ENCODE measurements at places on chromosomes 1 and 21.
A peak's percentile ranks its signal among the peaks of the same experiment; 100 is the strongest.

DNA sequence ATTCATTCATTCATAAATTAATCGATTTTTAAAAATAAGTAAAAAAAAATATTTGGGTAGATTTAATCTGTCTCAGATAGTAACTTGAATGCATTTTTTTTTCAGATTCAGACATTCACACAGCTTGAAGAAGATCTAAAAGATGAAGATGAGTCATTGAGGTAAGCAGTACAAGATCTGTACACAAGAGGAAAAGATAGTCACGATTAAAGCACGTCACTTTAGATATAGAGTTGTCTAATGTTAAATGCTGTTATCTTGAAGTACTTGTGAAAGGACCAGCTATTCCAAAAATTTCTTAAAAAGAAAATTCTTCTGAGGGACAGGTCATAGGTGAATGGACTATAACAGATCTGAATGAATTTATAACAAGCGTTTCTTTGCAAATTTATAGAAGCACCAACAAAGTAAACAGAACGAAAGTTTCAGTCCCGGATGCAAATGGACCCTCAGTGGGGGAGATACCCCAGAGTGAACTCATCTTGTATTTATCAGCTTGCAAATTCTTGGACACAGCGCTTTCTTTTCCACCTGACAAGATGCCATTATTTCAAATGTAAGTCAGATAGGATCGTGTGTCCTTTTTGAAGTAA is 31.2 kb upstream of the MORC3 start:
- no peaks in the 10 kb centered on the region for H3K36me3 ChIP-seq
- no peak overlapping the region for H3K4me3 ChIP-seq
- H3K27me3 ChIP-seq, result no peaks in the 10 kb centered on the region
- DNase-seq, result no peak
- H3K27ac ChIP-seq, result peak overlapping the region; percentile 84
- peaks cover 22% of the 10 kb centered on the region for H3K4me1 ChIP-seq

DNA sequence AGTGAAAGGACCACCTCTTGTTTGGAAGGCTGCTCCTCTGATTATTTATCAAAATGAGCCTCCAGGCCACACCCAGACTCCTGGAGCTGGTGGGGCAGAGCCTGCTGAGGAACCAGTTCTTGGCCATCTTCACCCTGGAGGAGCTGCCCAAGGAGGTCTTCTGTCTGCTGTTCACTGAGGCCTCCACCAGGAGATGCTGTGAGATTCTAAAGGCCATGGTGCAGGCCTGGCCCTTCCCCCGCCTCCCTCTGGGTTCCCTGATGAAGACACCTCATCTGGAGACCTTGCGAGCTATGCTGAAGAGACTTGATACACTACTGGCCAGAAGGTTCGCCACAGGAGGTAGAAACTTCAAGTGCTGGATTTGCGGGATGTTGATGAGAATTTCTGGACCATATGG is 61.7 kb upstream of the GJA8 start:
- H3K4me1 ChIP-seq, result no peaks in the 10 kb centered on the region
- H3K27ac ChIP-seq, result no peak overlapping the region
- H3K27me3 ChIP-seq, result peaks cover 4% of the 10 kb centered on the region
- no peaks in the 10 kb centered on the region for H3K36me3 ChIP-seq
- no peak for DNase-seq

GRCh38 chr1:211596418-211597181 is 17.6 kb upstream of the SLC30A1 start:
- H3K27ac ChIP-seq, result no peak overlapping the region
- no peak for DNase-seq
- H3K36me3 ChIP-seq, result no peaks in the 10 kb centered on the region
- no peak overlapping the region for H3K4me3 ChIP-seq

- H3K36me3 ChIP-seq, result peaks cover 6% of the 10 kb centered on the region
- DNase-seq, result no peak
- H3K4me1 ChIP-seq, result no peaks in the 10 kb centered on the region
- H3K27ac ChIP-seq, result no peak overlapping the region
- no peaks in the 10 kb centered on the region for H3K27me3 ChIP-seq
Measured at GRCh38 chr1:9761855-9762254, 61.9 kb downstream of the CLSTN1 start.

DNA sequence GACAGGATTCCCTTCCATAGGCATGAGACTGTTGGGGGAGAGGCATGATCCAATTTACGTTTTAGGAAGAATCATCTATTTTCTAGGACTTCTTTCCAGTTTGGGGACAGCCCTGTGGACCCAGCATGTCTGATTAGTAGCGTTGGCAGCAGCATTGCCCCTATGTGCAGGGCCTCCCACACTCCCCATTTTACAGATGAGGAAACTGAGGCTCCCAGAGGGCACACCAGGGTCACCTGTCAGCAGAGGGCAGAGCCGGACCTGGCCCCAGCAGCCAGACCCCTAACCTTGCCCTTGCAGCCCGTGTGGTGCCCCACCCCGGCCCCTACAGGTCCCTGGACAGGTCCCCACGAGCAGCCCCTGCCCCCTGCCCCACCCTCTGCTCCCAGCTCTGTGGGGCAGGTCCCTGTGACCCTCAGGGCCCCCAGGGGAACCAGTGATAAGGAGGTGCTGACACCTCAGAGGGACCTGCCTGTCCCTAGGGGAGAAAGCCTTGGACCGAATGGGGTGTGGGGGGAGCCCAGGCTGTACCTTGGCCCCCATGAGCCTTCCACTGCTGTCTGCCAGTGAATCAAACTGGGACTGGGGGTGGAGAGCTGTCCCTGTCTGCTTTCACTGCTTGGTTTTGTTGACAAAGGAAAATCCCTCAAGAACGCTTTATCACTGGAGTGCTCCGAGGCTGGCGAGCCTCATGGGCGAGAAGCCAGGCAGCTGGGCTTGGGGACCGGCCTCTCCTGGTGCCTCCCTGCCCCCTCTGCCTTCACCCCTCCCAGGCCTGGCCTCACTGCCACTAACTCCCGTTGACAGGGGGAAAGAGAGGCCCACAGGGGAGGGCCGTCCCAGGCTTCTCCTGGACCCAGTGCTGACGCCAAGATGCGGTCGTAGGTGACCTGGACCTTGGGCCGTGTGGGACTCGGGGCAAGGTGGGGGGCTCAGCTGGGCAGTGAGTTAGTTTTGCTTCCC is 39.4 kb upstream of the CCDC27 start:
- peaks cover 1% of the 10 kb centered on the region for H3K4me1 ChIP-seq
- no peaks in the 10 kb centered on the region for H3K27me3 ChIP-seq
- no peaks in the 10 kb centered on the region for H3K36me3 ChIP-seq
- no peak overlapping the region for H3K4me3 ChIP-seq

- DNase-seq, result no peak
- H3K27me3 ChIP-seq, result peaks cover 13% of the 10 kb centered on the region
- no peak overlapping the region for H3K27ac ChIP-seq
- no peaks in the 10 kb centered on the region for H3K36me3 ChIP-seq
- no peak overlapping the region for H3K4me3 ChIP-seq
- no peaks in the 10 kb centered on the region for H3K4me1 ChIP-seq
Measured at GRCh38 chr1:154896771-154897286, 26.7 kb upstream of the KCNN3 start.

DNA sequence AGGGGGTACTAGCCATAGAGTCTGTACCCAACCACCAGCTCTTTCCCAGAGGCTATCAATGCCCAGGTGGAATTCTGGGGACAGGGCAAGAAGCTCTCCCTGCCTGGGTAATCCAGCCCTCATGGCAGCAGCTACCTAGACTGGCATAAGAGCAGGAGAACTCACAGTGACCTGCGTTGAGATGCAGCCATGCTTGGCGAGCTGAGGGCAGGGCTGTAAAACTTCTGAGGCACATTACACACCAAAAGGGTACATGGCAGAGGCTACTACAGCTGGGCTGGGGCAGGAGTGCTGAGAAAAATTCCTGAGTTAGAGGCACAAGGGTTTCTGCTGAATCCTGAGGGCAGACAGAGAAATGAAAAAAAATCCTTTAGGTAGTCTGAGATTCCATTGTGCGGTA is 927.9 kb upstream of the B3GALT2 start:
- H3K4me3 ChIP-seq, result no peak overlapping the region
- DNase-seq, result no peak
- no peaks in the 10 kb centered on the region for H3K27me3 ChIP-seq
- H3K4me1 ChIP-seq, result no peaks in the 10 kb centered on the region
- H3K27ac ChIP-seq, result no peak overlapping the region

GRCh38 chr1:47474278-47475193 is 36.7 kb downstream of the FOXD2 start:
- H3K4me3 ChIP-seq, result no peak overlapping the region
- no peaks in the 10 kb centered on the region for H3K36me3 ChIP-seq
- DNase-seq, result no peak
- H3K27ac ChIP-seq, result no peak overlapping the region
- no peaks in the 10 kb centered on the region for H3K4me1 ChIP-seq

- H3K4me1 ChIP-seq, result peaks cover 3% of the 10 kb centered on the region
- no peaks in the 10 kb centered on the region for H3K27me3 ChIP-seq
- H3K36me3 ChIP-seq, result no peaks in the 10 kb centered on the region
- H3K27ac ChIP-seq, result no peak overlapping the region
- no peak overlapping the region for H3K4me3 ChIP-seq
Measured at GRCh38 chr21:36511484-36512220, 31.7 kb upstream of the CLDN14 start.

DNA sequence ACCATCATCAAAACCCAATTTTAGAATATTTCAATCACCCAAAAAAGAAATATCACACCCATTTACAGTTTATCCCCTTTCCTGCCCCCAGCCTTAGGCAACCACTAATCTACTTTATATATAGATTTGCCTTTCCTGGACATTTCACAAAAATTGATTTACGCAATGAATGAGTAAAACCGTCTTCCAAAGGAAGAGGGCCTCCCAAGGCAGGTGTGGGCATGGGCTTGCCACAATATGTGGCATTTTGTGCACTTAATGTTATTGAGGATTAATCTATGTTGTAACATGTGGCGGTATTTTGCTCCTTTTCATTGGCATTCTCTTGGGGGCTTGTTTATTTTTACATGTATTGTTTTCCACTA is 11.8 kb upstream of the BMP8B start:
- DNase-seq, result no peak
- no peak overlapping the region for H3K4me3 ChIP-seq
- H3K36me3 ChIP-seq, result no peaks in the 10 kb centered on the region
- no peaks in the 10 kb centered on the region for H3K27me3 ChIP-seq
- no peak overlapping the region for H3K27ac ChIP-seq

GRCh38 chr1:110390692-110391245 is at the start of gene SLC16A4:
SLC16A4 (minus strand) TSS chr1:110391026; CDS start chr1:110389323, 1,703 bp downstream.
- no peak within 1 kb of the TSS for H3K27ac ChIP-seq
- no peak for DNase-seq
- H3K4me1 ChIP-seq, result no peaks in the 10 kb centered on the region
- no peak within 1 kb of the TSS for H3K4me3 ChIP-seq
- H3K27me3 ChIP-seq, result no peaks in the 10 kb centered on the region

GRCh38 chr1:143718524-143718923 is 253.3 kb downstream of the FAM72C start:
- H3K27ac ChIP-seq, result no peak overlapping the region
- DNase-seq, result no peak
- peaks cover 43% of the 10 kb centered on the region for H3K27me3 ChIP-seq
- H3K4me3 ChIP-seq, result no peak overlapping the region
- H3K36me3 ChIP-seq, result no peaks in the 10 kb centered on the region
- H3K4me1 ChIP-seq, result peaks cover 5% of the 10 kb centered on the region

GRCh38 chr1:78833491-78833890 is 173.0 kb downstream of the ADGRL4 start:
- no peak overlapping the region for H3K27ac ChIP-seq
- H3K36me3 ChIP-seq, result no peaks in the 10 kb centered on the region
- DNase-seq, result no peak
- H3K27me3 ChIP-seq, result no peaks in the 10 kb centered on the region
- no peak overlapping the region for H3K4me3 ChIP-seq

- no peaks in the 10 kb centered on the region for H3K4me1 ChIP-seq
- no peaks in the 10 kb centered on the region for H3K27me3 ChIP-seq
- no peak overlapping the region for H3K27ac ChIP-seq
- H3K4me3 ChIP-seq, result no peak overlapping the region
- no peaks in the 10 kb centered on the region for H3K36me3 ChIP-seq
- DNase-seq, result no peak
Measured at GRCh38 chr1:174274884-174275283, 115.6 kb downstream of the RABGAP1L start.

DNA sequence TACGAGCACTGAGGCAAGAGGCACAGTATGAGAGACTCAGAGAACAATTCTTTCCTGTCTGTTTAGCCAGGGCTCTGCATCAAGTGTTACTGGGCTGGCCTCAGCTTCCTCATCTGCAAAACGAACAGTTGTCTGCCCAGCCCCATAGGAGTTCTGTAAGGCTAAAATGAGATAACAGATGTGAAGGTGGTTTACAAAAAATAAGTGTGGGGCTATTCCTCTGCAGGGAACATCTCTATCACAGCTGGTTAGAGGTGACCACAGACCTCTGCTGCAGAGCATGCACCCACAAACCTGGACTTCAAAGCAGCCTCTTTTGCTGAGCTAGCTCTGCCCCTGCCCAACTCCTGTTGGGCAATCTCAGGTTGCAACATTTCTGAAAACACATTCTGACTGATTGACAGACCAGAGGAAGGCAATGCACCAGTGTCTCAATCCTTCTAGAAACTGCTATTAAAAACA is 10.5 kb upstream of the OLIG1 start:
- no peaks in the 10 kb centered on the region for H3K36me3 ChIP-seq
- no peak overlapping the region for H3K4me3 ChIP-seq
- no peak overlapping the region for H3K27ac ChIP-seq
- peaks cover 26% of the 10 kb centered on the region for H3K27me3 ChIP-seq

GRCh38 chr1:218367118-218367517 is 22.0 kb downstream of the TGFB2 start:
- H3K27ac ChIP-seq, result no peak overlapping the region
- DNase-seq, result no peak
- H3K4me1 ChIP-seq, result no peaks in the 10 kb centered on the region
- H3K27me3 ChIP-seq, result no peaks in the 10 kb centered on the region

DNA sequence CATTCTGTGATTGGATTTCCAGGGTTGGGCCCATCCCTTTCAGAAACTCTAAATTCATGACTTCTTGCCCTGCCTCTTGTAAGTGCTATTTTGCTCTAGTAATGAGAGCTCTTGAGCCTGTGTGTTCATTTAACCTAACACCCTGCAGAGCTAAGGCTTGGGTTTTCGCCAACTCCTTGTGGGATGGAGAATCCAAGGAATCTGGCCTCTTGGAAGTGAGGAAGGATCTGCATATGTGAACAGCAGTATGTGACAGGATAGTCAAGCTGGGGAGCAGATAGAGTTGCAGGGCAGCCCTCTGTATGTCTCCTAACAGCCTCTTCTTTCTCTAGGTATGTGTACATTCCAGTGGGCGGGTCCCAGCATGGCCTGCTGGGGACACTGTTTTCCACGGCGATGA is 258.9 kb downstream of the HHAT start:
- no peaks in the 10 kb centered on the region for H3K4me1 ChIP-seq
- H3K36me3 ChIP-seq, result no peaks in the 10 kb centered on the region
- no peak for DNase-seq
- H3K4me3 ChIP-seq, result no peak overlapping the region
- H3K27ac ChIP-seq, result no peak overlapping the region
